ENCODE measurements at places on chromosomes 1 and 21. TPM values are rescaled to one million over a fixed set of nuclear protein-coding genes. Genes with fewer than 3 reads are reported as not detected.

CCT8 gene
- 175 TPM for polyA plus RNA-seq

OXCT2 gene
- polyA plus RNA-seq = 1.1 TPM

LMOD1 gene
- 94.6 TPM for polyA plus RNA-seq

KRTAP7-1 gene
- not detected for polyA plus RNA-seq

MCOLN3 gene
- polyA plus RNA-seq = 0.71 TPM

RASSF5 gene
- 9.0 TPM for polyA plus RNA-seq

C1orf116 gene
- polyA plus RNA-seq = 0.02 TPM
